ENCODE measurements at places on chromosomes 12 and 14.

DNA sequence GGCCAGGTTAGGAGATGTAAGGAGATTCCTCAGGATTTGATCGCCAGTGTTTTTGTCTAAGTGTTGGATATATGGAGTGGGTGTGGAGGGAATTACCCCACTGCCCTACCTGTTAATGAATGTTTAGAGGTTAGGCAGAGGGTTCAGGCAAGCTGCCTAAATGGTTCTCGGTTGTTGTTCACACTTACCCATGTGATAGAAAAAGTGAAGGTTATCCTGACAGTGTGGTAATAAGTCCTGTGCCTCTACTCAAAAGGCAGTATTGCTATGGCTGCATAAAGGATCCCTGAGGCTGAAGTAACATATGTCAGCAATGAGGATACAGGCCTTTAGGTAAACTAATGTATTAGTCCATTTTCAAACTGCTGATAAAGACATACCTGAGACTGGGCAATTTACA is 112.0 kb downstream of the GPHN start:
- no peak for DNase-seq

DNA sequence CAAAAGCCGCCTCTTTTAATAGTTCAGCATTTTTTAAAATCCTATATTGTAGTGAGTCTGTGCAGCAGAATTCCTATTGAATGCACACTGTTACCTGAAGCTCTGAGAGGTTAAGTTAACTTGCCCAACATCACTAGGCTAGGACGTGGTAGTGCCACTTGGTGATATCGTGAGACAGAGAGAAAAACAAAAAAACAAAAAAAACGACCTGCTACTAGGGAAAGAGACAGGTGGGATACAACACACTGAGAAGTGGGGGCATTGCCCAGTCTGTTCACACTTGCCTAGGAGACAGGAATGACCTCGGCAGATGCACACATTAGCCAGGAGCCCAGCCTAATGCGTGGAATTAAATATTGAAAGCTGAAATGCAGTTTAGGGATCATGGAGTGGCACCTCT is 129.7 kb upstream of the CCND2 start:
- DNase-seq = no peak

DNA sequence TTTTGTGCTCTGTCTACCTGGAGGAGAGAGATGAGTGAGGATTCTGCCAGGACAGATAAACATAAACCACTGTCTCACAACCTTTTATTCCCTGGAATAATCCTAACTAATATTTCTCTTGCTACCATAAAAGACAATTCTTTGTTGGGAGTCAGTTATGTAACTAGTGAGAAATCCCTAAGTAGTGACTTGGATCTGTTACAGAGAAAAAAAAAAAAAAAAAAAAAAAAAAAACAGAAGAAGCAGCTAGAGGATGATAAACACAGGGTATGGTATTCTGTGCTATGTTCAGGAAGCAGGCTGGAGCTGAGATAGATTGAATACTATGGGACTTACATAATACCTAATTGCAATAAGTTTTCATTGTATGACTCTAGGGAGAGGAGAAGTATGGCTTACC is 178.7 kb downstream of the CNTN1 start:
- DNase-seq = no peak

GRCh38 chr14:104423701-104424405 is 155.7 kb upstream of the C14orf180 start:
- no peak for DNase-seq

- DNase-seq = no peak
Observed at GRCh38 chr12:1030779-1031178, 39.8 kb downstream of the ERC1 start.

GRCh38 chr12:50564237-50564947 is 59.6 kb downstream of the DIP2B start:
- no peak for DNase-seq

GRCh38 chr12:101832030-101832429 is 1.3 kb upstream of the GNPTAB start:
- no peak for DNase-seq

DNA sequence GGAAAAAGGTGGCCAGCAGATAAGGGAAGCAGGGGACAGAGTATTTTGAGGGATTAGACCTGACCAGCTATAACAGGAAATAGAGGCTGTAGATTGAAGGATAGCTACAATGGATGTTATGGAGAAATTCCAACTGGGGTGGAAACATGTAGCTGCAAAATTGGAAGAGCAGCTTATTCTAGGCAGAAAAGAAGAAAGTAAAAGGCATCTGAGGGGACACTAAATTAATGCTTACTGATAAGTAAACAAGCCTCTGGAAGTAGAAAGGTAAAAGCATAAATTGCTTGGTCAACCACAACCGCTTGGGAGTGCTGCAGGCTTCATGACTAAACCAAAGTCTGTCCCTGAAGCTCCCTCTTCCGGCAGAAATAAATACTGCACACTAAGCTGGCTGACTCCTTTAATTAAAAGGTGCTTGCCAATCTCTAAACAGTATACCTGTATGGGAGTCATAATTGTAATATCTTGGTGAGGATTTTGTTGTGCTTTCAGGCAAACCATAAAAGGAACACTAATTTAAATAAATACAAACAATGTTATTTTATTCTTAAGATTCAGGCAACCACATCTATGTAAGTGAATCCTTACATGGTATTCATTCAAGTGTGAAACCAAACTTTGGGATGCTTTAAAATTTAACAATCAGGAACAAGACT is 7.7 kb downstream of the UBC start:
- no peak for DNase-seq

- DNase-seq = no peak
Observed at GRCh38 chr12:109753054-109753401, 39.4 kb downstream of the FAM222A start.

DNA sequence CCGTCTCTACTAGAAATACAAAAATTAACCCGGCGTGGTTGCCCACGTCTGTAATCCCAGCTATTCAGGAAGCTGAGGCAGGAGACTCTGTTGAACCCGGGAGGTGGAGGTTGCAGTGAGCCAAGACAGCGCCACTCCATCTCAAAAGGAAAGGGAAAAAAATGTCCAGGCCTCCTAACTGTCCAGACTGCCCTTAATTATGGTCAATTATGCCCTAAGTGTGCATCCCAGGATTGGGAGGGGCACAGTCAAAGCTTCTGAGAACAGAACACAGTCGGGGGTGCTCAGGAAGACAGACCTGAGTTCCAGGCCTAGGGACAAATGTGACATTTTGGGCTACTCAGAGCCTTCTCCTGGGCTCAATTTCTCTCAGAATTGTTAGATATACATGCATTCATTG is 31.8 kb upstream of the SMUG1 start:
- DNase-seq = no peak

- no peak for DNase-seq
Observed at GRCh38 chr14:20438664-20439063, 2.7 kb upstream of the KLHL33 start.

DNA sequence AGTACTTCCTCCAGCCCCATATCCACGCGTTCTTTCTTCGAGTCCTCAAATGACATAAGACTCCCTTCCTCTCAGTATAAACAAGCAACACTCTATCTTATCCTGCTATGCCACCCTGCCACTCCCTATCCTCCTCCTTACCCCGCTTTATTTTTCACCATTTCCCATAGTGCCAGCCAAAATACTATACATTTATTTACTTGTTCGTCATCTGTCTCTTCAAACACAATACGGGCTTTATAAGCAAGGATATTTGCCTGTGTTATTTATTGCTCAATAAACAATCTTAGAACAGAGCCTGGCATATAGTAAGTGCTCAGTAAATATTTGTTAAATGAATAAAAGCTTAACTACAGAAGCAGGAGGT is 444.9 kb downstream of the EGLN3 start:
- peak; percentile 36 for DNase-seq

DNA sequence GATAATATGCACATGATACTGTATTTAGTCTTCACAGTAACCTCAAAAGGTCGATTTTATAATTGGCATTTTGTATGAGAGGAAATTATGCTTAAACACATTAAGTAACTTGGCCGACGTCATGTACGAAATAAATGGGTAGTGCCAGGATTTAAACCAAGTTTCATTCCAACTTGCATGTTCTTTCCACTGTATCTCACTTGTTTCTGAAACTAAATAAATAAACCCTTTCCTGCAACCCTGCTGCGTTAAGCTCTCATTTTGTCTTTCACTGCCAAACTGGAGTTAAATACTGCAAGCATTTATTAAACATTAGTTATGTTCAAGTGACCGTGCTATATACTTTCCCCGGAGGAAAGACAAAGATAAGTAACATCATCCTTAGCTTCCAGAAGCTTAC is 293.9 kb upstream of the PRKD1 start:
- DNase-seq = no peak

GRCh38 chr12:55733858-55734257 is 5.0 kb upstream of the CD63 start:
- no peak for DNase-seq

GRCh38 chr14:46344327-46344937 is 307.1 kb downstream of the RPL10L start:
- no peak for DNase-seq

GRCh38 chr14:80465546-80466220 is 254.4 kb upstream of the DIO2 start:
- DNase-seq = no peak

- no peak for DNase-seq
Observed at GRCh38 chr14:97331526-97331925, 534.3 kb downstream of the VRK1 start.

- DNase-seq = no peak
Observed at GRCh38 chr12:118175823-118176447, 40.0 kb downstream of the PEBP1 start.

GRCh38 chr12:6716874-6717437 is 6.9 kb upstream of the COPS7A start:
- DNase-seq = no peak

Data from DMS153 (cell line).